Peyer's patch (tissue), 4 donors: ENCODE measurements at places on chromosomes 3 and 15. TPM values are rescaled to one million over a fixed set of nuclear protein-coding genes. Genes with fewer than 3 reads are reported as not detected.

The DHFR2 gene
- total RNA-seq: 5.8 TPM

The CTXN2 gene
- total RNA-seq: not detected

The CHRNA3 gene
- not detected for total RNA-seq

The CNTN4 gene
- total RNA-seq: 5.4 TPM

The PLSCR5 gene
- not detected for total RNA-seq

The MYLK gene
- total RNA-seq: 117 TPM

The AP3B2 gene
- total RNA-seq: 1.6 TPM

The P2RY14 gene
- total RNA-seq: 2.3 TPM

The FAM107A gene
- total RNA-seq: 26.8 TPM

The MAP4 gene
- 84.9 TPM for total RNA-seq

The SOX14 gene
- not detected for total RNA-seq

The PAQR5 gene
- 22.3 TPM for total RNA-seq

The GOLGA8O gene
- total RNA-seq: not detected

The NRROS gene
- total RNA-seq: 3.5 TPM

GRCh38 chr3:124510290-124510689, 220.0 kb upstream of the UMPS start:
- no peak for DNase-seq

GRCh38 chr3:168049367-168049974, 46.3 kb downstream of the GOLIM4 start:
- no peak for DNase-seq

- DNase-seq: no peak
These were observed 277.9 kb downstream of the MCTP2 start for GRCh38 chr15:94509259-94509658.

DNA sequence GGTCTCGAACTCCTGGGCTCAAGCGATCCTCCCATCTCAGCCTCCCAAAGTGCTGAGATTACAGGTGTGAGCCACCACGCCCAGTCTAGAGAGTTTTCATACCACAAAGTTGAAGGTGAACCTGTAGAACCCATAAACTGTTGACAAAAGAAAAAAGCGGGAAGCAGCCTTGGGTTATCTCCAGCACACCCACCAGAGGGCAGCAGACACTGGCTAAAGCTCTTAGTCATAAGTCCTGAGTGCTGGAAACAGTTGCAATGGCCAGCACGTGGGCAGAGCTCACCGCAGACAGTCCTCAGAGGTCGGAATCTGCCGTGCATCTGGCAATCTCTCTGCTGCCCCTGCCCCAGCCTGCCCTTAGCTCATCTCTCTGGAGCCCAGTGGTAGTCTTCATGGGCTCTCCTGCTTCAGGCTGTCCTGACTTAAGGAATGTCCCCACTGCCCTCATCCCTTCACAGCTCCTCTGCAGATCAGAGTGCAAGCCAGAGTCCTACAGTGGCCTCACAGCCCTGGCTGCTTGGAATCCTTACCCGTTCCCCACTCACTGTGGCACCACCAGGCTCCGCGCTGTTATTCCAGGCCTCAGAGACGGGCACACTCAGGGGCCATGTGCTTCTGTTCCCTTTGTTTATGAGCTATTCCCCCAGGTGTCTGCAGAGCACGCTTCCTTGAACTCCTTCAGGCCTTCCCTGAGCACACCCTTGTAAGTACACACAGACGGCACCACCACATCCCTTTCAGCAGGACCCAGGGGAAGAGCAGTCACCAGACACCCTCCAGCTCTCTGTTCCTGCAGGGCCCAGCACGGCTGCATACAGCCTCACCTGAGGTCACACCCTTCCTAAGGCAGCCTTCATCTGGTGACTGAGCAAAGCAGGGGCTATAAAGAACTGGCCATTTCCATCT, 8.8 kb upstream of the ELP6 start:
- DNase-seq: peak; percentile 92

DNA sequence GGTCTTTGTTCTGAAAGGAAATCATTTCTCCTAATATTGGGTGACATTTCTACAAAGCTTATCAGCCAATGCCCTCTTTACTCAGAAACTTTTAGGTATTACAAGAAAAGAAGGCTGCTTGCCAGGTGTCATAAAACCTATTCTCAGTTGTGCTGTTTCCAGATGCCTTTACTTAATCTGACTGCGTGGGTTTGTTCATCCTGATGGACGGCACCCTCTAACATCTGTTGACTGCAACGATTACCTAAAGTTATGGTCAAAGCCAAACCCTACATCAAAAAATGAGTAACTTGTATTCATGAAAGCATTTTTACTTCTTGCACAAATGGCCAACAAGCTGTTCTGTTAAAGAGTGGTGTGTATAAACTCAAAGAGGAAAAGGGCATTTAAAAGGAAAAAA, 207.7 kb upstream of the PDZRN3 start:
- DNase-seq: no peak

- DNase-seq: no peak
These were observed 78.4 kb upstream of the NR2F2 start for GRCh38 chr15:96252148-96252547.

DNA sequence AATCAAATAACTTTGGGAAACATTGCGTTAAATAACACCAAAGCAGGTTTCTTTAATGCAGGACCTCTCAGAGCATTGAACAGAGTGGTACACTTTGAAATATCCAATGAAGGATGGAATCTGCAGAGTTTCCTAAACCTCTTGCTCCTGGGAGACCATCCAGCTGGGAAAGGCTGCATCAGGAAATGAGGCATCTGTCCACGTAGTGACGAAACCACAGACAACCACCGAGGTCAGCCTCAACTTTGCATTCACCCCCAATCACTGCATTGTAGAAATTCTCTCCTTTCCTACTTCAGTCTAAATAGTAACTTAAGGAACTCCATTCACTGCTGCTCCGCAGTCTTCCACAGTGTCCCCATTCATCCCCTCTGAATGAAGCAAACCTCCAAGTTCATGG, 41.5 kb upstream of the CDV3 start:
- DNase-seq: no peak

DNA sequence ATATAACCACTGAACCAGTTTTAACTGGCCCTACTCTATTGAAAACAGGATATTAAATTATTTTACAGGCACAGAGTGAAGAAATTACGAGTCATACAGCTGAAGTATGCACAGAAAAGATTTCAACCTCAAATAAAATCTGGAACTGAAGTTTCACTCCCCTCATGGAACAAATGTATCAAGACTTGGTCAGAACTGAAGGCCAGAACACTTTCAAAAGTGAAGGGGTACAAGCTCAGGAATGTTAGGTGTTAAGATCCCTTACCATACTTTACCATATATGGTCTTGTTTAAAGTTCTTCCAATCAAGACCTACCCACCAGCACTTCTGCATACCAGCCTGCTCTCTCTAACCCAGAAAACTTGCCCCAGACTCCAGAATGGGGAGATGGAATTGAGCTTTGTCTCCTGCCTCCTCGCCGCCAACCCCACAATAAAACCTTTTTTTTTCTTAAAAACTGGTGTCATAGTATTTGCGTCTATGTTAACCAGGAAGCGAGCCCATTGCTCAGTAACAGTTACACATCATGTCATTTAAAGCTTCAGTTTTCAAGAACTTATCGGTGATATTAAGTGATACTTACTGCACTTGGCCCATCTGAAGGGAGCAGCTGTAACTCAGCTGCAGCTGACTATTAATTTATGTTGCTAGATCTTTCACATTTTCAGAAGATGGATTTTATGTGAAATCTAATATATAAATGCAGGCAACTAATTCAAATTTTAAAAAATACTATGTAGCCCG, 59.9 kb downstream of the OXSM start:
- DNase-seq: no peak

GRCh38 chr15:53962646-53963561, 15.3 kb upstream of the UNC13C start:
- peak; percentile 44 for DNase-seq

DNA sequence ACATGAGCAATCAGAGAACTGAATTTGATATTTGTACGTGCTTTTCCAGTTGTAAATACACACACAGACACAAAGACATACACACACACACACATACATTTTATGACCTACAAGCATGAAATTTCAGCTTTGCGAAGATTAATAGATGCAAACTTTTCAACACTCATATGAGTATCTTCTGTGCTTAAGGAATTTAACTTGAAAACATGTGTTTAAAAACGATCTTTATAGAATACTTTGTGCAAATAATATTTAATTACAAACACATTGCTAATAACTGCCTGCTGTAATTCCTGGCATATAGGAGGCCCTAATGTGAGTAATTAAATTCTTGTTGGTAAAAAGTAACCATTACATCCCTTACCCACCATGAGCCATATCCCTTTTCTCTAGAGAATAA, 107.7 kb upstream of the PLSCR5 start:
- DNase-seq: no peak

DNA sequence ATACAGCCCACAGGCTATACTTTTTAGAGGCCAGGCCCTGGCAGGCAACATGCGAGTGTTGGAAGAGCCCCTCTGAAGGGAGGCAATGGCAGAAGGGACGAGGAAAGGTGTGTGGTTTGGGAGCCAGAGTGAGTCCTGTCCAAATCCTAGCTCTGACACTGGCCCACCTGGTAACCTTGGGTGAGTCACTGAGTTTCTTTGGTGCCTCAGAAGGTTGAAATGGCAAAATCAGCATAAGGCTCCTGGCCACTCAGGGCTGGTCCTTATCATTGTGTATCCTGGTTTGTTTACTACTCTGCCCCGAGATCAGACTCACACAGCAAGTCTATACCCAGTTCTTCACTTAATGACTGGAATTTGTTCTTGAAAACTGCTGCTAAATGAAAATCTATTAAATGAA, 71.4 kb upstream of the TLE3 start:
- DNase-seq: no peak

DNA sequence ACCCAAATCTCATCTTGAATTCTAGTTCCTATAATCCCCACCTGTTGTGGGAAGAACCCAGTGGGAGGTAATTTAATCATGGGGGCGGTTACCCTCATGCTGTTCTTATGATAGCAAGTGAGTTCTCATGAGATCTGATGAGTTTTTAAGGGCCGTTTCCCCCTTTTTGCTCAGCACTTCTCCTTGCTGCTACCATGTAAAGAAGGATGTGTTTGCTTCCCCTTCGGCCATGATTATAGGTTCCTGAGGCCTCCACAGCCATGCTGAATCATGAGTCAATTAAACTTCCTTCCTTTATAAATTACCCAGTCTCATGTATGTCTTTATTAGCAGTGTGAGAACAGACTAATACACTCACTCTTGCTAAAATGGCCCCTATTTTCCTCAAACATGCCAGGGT, 374.7 kb downstream of the TUSC7 start:
- no peak for DNase-seq

GRCh38 chr3:168977716-168978374, 685.7 kb downstream of the MECOM start:
- DNase-seq: no peak

DNA sequence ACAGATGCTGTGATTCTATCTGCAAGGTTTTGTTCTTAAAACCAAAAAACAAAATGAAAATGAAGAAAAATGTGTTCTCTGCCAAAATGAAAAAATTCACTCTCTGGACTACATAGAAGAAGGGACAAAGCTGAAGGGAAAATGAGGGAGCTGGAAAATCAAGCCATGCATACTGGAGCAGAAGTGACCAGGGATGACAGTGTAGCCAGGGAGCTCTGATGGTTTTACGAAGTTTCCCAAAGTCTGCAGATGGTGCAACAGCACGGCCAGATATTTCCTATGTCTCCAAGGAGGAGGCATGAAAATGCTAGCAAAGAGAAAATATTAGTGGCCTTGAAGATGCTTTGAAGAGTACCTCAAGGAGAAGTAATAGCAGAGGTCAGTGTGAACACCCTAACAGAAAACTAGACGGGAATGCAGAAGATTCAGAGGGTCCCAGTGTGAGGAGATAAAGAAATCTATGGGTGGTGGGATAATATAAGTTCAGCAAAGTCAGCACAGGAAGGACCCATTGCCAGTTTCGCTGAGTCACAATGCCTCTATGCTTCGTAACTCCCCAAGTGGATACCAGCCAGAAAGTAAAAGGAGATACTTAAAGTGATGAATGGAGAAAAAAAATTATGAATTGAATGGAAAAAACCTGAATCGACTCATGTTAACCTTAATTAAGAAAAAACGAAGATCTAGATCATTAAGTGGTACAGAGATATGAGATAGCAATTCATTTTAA, 39.0 kb upstream of the POMGNT2 start:
- DNase-seq: no peak

- DNase-seq: no peak
These were observed 268.9 kb upstream of the KCNMB2 start for GRCh38 chr3:178267158-178267844.

- DNase-seq: no peak
These were observed 397.9 kb downstream of the NTRK3 start for GRCh38 chr15:87858651-87859050.

DNA sequence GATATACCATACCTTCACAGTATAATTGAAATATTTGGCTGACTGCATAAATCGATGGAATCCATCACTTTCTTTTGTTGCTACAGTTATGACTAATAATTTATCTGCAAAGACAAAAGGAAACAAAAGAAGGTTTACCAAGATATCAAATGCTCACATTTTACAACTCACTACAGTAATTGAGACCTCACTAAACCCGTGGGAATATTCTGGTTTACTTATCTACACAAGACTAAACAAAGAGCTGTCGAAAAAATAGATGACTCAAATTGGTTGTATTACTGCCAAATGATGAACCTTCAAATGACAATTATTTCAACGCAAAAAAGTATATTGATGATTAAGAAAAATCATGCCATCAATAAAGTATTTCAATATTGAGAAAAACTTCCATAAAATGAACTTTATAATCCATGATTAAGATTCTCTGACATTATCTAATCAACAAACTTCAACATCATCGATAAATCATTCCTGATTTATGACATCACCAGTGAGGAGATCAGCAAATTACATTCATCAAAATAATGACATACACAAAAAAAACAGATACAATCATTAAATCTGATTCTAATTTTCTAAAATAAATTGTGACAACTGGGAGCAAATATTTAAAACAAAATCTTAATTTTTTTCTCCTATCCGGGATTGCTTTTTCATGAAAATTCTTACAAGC, 36.7 kb downstream of the PLOD2 start:
- no peak for DNase-seq

- DNase-seq: no peak
These were observed 33.4 kb upstream of the PCSK6 start for GRCh38 chr15:101522621-101523559.

DNA sequence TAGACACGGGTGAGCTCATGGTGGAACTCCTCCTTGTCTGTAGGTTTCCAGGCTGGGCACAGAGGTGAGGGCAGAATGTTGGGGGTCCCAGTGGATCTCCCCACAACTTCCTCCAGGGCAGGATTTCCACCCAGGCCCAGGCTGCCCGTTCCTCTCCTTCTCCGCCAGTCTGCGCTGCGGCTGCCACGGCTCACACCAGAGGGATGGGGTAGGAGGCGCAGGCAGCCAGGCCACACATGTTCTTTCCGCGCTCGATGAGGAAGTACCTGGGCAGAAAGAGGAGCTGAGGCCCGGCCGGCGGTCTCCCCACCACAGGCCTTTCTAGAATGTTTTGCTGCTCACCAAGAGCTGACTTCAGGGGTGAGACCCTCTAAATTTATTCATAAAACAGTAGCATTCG, 22.9 kb downstream of the CTSH start:
- no peak for DNase-seq

GRCh38 chr15:92326236-92326635, 67.4 kb upstream of the ST8SIA2 start:
- no peak for DNase-seq
